Left colon (tissue), 2 donors: ENCODE measurements at places on chromosomes 16 and 17.

- DNase-seq, result no peak
Observed at GRCh38 chr17:50594128-50594823, 33.8 kb downstream of the CACNA1G start.

DNA sequence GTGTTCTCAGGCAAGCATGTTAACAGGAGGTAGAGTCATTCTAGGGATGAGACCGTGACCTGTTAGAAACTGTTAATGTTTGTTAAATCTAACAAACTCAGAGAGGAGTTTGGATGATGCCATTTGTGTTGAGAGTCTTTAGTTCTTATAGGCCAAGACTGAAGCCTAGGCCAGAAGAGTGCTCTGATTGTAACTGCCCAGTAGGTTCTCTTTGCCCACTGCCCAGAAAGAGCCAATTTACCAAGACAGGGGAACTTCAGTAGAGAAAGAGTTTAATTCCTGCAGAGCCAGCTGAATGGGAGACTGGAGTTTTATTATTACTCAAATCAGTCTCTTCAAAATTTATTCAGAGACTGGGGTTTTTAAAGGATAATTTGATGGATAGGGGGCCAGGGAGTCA is 42.5 kb downstream of the ARHGAP44 start:
- no peak for DNase-seq

DNA sequence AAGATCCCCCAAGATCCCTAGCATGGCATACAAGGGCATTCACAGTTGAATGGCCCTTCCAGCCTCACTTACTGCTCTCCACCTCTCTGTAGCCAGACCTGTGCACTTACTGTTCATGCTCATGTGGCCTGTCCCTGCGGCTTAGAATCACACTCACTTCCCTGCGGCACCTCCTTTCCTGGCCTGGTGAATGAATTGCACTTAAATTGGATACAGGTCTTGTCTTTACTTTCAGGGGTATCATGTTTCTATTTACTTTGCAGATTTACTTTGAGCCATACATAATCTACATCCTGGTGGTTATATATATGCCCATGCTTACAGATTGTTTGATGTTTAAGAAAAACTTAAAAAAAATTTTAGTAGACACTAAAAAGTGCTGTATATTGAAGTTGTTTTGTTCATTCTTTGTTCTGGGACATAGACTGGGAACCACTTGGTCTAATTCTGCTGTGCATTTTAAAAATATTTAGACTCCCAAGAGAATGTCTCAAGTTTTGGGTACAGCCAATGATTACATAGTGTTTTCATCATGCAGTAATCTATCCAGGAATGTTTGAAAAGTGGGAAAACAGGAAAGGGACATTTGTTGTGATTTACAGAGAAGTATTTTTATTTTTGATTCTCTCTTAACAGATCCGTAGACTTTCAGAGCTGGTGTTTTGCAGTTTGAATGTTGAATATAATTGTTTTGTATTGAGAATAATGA is 63.9 kb downstream of the NUP88 start:
- no peak for DNase-seq

DNA sequence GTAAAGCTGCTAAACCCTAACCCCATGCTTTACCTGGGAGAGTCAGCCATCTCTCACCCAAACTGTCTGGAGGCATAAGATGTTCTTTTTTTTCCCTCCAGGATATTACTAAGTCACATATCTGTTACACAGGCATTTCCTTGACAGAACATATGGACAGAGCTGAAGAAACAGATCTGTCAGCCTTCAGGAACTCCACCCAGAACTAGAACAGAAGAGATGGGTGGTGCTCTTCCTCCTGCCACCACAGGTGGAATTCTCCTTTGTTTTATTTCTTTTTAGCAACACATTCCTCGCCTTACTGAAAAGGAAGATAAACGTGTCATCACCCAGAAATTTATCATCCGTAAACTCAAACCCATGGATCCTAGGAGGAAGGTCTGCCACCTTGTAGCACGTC is 8.8 kb downstream of the MYCBPAP start:
- no peak for DNase-seq
